Stimulated activated CD8-positive, alpha-beta memory T cell treated with anti-CD3 and anti-CD28 coated beads, Interleukin-4, amount 100 ng/mL, for 4 hours (primary cell): ENCODE measurements at places on chromosomes 7 and 10.

DNA sequence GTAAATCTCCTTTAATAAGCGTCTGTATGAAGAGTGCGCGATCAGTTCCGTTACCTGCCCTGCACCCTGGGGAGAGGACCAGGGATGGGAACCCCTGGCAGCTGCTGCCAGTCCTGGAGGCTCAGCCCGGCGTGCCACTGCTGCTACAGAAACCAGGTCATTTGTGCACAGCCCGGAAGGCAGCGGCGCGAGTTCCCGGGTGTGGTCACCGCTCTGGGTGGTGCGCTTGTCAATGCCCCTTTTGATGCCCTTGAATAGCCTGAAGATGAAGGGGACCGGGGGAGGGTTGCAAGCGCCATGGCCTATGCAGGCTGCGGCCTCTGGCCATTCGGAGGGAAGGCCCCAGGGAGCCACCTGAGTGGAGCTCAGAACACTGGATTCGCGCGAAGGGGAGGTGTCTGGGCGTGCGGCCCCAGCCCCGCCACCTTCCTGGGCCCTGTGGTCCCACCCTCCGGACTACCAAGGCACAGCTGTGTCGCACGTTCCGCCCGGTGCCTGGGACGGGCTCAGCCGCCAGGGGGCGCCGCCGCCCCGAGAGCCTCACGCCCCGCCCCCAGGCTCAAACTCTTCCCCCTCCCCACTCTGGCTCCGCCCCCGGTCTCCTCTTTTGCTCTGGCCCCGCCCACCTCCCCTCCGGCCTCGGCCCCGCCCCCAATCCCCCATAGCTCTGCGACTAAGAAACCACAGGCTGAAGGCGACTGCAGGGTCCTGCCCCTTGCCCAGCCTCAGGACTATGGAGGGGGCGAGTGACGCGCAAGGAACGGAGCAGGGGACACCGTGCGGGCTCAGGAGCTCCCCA, 16.5 kb downstream of the AP5Z1 start:
- peak; percentile 62 for DNase-seq

- DNase-seq: no peak
These were observed 30.4 kb downstream of the LRRC4 start for GRCh38 chr7:128000854-128001265.

DNA sequence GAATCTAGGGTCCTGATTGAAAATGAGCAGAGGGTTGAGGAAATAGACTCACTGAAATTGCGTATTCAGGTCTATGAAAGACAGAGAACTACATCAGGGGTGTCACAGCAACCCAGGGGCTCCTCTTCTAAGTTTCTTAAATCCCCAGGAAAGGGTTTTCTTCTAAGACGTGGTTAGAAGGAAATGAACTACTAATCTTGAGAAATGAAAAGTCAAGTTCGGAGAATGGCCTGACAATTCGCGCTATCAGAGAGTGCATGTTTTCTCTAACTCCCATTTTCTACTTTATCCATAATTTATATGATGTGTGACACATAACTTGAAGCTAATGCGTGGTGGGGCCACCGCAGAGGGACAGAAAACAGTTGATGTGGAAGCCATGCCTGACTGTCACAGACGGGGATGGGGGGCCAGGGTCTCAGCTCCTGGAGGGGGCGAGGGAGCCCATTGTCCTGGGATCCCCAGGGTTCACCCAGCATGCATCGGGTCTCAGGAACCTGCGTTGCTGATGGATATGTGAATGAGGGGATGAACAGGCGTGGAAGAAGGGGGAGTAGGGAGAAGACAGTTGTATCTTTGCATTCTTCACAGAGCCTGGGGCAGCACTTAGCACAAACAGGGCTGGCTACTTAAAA, 86.3 kb downstream of the PTPRE start:
- no peak for DNase-seq

DNA sequence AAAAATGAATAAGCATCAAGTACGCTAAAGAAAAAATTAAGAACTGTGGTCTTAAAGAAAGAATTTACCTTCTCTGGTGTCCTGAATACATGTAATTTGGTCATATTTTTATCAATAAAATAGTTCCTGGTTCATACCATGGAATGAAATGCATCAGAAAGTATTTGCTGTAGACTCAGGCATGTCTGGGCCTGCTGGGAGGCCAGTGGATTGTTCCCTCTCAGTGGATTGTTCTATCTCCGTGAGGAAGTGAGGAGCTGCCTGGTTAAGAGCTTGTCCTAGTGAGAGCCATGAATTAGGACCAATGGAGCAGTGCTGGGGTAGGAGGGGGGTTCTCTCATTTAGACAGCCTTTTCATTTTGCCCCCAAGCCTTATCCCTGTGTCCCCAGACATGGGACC, 211.7 kb upstream of the HABP2 start:
- DNase-seq: no peak

- DNase-seq: no peak
These were observed 102.9 kb downstream of the FAM204A start for GRCh38 chr10:118239236-118239630.

DNA sequence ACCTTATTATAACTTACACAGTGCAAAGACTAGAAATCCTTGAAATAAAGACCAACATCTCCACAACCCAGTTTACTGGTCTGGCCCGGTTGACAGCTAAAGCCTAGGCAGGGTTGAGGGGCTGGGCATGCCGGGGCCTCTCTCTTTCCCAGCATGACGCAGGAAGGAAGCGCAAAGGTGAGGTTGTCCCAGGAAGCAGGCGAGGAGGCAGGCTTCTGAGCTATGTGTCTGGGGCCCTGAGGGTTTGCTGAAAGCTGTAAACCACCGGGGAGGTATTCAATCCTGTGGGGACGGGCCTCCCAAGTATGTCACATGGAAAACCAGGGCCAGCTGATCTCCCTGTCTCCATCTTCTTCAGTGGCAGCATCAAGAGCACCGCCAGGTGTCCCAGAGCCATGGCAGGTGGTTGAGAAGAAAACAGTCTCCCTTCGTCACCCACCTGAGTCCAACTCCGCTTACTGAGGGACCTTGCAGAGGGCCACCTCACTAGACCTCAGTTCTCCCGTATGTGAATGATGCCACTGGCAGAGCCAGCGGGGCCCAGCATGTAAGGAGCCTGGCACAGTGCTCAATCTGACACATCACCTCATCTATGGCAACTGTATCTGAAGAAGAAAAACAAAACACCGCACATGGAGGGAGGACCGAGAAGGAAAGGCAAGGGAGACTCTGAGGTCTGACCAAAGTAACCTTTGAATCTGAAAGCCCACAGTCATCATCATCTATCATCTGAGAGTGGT, 49.5 kb downstream of the FAM53B start:
- no peak for DNase-seq

GRCh38 chr7:125088555-125088954, 158.9 kb upstream of the POT1 start:
- no peak for DNase-seq

- DNase-seq: no peak
These were observed 86.3 kb downstream of the MRPL32 start for GRCh38 chr7:43018446-43018845.

- no peak for DNase-seq
These were observed 23.9 kb upstream of the PTPRN2 start for GRCh38 chr7:158611541-158611940.

DNA sequence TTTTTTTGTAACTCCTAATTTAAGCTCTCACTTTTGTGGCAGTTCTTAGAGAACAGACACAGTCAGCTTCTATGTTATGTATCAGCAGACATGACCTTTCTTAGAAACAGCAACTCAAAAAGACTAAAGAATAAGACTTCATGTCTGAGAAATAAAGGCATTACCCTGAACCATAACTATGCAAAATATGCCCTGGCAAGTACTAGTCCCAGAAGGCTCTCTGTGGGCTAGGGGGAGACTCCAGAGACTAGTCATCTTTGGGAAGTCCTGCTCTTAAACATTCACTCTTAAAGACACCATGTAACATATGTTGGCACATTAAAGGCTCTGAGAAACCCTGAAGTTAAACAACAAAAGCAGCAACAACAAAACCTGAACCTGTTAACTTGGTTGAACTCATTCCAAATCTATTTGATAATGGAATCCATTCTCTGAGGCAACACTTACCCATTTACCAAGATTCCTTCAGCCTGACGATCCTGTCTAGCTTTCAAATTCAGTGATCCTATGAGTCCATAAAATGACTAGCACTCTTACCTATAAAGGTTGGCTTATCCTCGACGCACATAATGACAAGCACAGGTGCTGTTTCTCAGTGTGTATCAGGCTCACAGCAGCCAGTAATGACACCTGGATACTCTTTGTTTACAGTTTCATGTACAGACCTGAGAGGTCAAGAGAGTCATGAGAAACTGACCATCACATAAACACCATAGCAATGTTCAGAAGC, 62.3 kb downstream of the OSBPL3 start:
- no peak for DNase-seq

GRCh38 chr10:49153971-49154370, 20.1 kb upstream of the FAM170B start:
- no peak for DNase-seq

- DNase-seq: no peak
These were observed 15.3 kb upstream of the ADD3 start for GRCh38 chr10:109992485-109992884.

GRCh38 chr7:36790311-36790787, 66.1 kb upstream of the AOAH start:
- no peak for DNase-seq

- DNase-seq: no peak
These were observed 97.0 kb upstream of the ODAD2 start for GRCh38 chr10:28095791-28096378.

DNA sequence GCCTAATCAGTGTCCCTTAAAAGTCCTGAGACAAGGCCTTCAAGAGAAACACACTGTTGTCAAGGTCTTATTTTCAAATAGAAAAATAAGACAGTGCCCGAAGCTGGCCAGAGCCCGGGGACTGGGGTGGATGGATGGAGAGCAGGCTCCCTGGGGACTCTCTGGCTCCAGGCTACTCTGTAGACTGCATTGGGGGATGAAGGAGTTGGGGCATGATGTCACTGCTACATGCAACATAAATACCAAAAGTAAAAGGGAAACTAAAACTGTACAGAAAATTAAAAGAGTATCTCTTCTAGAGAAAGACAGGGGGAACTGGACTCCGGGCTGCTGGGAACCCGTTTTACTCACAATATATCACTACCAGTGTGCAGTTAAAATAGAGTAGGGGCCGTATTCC, 629.8 kb downstream of the KCNMA1 start:
- DNase-seq: no peak

DNA sequence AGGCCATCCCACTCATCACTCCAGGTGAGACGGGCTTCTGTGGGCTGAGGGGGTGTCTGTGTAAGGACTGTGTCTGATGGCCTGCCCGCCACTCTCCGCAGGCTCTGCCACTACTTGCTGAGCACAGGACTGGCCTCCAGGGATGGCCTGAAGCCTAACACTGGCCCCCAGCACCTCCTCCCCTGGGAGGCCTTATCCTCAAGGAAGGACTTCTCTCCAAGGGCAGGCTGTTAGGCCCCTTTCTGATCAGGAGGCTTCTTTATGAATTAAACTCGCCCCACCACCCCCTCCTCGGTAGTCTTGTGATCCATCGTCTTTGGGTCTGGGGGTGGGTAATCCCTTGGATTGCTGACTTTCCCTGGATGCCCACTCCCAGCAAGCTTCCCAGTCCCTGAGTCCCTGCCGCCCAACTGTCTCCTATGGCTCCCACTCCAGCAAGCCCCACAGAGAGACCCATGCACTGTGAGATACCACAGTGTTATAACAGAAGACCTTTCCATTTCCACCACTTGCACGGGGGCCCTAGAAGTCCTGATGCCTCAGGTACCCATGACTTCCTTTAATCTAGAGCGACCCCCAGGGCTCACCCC, 4.7 kb downstream of the FXYD4 start:
- no peak for DNase-seq

DNA sequence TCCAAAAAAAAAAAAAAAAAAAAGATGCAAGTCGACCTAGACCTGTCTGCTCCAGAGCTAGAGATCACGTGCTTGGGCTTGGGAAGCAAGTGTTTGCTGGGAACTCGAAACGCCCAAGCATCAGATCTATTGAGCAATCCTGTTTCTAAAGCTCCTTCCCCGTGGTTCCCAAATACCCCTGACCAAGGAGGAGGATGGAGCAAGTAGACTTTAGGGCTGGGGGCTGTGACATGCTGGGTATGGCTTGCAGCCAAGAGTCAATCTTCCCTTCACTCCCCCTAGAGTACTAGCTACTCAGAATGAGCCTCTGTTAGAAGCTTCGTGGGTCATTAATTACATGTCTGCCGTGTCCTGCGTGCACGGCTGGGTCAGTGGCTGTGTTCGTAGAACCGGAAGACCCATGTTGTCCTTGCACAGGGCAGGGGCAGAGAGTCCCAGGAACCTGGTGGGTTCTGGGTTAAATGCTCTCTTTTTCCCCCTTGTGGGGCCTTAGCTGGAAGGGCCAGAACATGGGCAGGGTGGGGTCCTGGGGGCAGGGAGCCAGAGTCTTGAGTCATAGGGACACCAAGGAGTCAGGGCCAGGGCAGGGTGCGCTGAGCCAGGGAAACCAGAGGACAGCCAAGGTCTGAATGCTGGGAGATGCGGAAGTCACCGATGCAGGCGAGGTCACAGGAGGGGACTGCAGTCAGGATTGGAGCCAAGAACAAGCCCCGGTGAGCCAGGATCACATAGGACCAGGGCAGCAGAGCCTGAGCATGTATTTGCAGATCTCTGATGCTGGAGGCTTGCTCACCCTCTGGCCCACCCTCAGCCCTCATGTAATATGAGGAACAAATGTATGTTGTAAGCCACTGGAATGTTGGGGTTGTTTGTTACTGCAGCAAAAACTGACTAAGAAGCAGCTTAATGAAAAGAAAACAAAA, 34.6 kb upstream of the TPST1 start:
- no peak for DNase-seq

DNA sequence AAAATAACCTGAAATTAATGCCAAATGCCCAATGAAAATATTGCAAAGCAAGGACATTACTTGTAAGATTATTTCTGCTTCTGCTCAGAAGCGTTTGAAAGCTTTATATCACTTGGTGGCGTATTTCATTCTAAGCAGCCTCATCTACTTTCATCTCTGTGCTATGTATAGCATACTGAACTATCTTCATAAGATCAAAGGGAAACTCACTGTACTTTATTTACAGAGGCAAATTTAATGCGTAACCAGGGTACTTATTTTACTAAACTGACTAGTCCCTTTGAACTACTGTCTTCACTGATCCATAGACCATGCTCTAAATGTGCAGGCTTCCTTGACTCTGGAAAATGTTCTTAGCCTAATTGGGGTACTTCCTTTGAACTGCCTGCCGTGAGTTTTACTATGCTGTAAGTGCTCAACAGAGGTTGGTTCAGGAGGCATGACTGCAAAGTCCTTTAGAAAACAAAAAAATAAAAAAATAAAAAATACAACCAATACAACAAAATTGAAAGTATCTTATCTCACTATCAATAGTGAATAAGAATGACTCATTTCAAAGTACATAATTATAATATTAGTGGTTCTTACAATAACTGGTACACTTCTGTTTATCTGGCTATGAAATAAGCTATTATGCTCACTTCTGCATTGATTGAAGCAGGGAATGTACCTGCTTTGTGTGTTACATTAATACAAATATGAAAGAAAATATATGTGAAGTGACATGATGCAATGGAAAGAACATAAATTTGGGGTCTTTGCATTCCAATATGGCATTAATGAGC, 41.0 kb upstream of the TSPAN12 start:
- DNase-seq: no peak

GRCh38 chr7:33550979-33551378, 354.4 kb upstream of the BMPER start:
- DNase-seq: no peak

GRCh38 chr7:137484326-137484725, 140.8 kb upstream of the PTN start:
- no peak for DNase-seq

- no peak for DNase-seq
These were observed 298.3 kb upstream of the ZMIZ1 start for GRCh38 chr10:78770167-78771090.

GRCh38 chr7:124908259-124908658, 21.4 kb downstream of the POT1 start:
- no peak for DNase-seq
